ENCODE measurements at places on chromosomes 7 and 10.

DNA sequence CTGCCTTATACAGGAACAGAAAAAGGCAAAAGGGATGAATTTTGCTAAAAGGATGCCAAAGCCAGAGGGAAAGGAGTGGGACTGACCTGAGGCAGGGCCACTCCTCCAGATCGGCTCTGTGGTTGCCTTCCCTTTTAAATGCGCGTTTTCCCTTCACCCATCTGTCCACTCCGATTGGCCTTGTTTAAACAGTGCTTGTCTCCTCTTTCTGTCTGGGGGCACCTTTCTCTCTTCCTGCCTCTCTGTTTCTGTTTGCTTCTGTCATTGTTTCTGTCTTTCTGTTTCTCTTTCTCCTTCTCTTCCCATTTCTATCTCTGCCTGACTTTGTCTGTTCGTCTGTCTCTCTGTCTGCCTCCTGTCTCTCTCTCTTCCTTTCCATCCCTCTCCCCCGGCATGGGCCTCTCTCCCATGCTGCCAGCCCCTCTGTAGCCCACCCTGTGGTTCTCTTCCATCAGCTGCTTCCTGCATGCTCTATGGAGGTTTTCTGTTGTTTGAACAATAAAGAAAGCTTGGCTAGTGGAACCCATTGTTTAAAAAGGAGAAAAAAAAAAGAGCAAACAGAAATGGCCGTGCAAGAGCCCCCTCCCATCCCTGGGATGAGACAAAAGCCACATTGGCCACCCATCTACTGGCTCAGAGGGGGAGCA is 29.5 kb upstream of the HSPB1 start:
- peak; percentile 60 for DNase-seq

DNA sequence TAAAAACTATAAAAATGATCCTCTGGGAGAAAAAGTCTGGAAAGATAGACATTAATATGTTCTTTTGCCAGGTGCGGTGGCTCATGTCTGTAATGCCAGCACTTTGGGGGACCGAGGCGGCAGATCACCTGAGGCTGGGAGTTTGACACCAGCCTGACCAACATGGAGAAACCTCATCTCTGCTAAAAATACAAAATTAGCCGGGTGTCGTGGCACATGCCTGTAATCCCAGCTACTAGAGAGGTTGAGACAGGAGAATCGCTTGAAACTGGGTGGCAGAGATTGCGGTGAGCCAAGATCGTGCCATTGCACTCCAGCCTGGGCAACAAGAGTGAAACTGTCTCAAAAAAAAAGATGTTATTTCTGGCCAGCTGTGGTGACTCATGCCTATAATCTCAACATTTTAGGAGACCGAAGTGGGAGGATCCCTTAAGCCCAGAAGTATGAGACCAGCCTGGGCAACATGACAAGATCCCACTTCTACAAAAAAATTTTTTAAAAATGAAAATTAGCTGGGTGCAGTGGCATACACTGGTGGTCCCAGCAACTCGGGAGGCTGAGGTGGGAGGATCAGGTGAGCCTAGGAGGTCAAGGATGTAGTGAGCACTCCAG is 101.9 kb upstream of the LRRN3 start:
- no peak for DNase-seq

DNA sequence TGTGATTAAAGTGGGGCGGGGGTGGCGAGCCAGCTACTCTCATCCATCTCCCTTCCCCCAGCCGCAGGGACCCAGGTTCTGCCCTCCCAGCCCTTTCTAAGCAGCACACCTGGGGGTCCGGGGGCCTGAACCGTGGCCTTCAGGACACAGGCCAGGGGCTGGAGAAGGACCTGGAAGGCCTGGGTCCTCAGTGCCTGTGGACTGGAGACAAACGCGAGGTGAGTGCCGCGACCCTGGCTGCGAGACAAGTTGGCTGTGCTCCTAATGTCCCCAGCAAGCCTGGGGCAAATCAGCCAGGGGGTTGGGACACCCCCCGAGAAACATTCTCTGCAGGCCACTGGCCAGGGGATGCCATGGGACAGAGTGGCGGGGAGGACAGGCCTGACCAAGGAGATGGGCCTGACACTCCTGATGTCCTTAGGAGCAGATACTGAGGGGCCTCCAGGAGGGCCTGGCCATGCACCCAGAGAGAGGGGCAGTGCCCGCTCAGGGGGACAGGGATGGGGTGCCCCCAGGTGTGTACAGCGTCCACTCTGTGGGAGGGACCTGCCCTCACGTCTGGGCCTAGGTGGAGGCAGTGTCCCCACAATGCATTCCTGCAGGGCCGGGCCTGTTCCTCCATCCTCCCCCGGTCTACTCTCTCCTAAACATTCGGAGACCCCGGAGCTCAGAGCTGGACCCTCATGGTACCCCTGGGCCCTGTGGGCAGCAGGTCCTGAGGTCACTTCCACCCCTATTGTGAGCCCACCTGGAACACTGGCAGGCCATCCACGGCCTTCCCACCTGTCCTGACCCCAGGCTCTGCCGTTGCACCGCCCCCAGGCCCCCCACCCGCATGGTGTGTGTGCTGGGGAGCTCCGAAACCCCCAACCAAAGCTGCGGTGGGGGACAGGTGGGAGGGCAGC is 13.1 kb downstream of the BRAT1 start:
- no peak for DNase-seq

- no peak for DNase-seq
Observed at GRCh38 chr10:91759581-91759986, 38.6 kb upstream of the TNKS2 start.

GRCh38 chr10:112313911-112314310 is 30.7 kb downstream of the TECTB start:
- no peak for DNase-seq

- DNase-seq, result no peak
Observed at GRCh38 chr10:103732339-103733044, 122.9 kb downstream of the SH3PXD2A start.

DNA sequence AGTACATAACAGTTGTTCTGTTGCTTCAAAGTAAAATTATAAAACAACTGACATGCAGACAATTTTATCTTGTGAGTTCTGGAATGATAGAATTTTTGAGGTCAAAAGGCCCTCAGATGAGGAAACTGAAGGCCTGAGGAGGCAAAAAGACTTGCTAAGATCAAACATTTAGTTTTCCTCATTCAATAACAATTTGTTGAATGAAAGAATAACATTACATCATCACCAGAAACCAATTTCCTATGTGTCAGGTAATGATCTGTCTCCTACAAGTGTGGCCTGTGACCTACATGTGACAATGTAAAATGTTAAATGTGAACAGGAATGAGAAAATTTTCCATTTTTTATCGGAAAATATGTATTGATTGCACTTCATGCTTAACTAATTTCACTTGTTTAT is 16.6 kb upstream of the ASB4 start:
- DNase-seq, result no peak

- no peak for DNase-seq
Observed at GRCh38 chr10:29160150-29160617, 128.7 kb upstream of the LYZL1 start.

DNA sequence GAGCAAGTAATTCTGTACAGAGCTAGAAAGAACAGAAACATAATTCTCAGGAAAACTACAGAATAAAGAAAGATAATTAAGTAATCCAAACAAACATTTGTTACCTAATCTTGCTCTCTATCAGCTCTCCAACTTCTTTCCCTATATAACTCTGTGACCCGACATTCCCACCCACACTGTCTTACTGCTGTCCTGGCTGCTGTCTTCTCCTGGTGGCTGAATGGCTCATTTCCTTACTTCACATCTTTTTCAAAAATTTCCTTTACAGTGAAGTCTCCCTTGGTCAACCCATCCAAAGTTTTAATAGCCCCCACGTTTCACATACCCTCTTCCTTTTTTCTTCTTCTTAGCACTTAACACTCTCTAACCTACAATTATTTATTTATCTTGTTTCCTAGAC is 64.0 kb downstream of the HYCC1 start:
- no peak for DNase-seq

DNA sequence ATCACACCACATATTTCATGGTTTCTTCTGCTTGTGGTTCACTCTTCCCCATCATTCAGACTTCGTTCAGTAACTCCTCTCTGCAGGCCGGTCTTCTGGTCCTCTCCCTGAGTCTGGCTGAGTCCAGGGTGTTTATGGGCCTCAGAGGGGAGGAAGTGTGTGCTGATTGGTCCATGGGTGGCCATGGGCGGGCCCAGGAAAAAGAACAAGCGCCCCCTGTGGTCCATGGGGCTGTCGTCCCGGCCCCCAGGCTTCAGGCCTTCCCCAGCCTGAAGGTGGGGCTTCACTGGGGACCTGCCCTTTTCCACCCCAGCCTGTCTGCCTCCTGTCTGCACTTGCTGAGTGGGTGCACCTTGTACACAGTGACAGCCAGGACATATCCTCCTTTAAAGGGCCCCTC is 123.7 kb downstream of the VIPR2 start:
- no peak for DNase-seq

GRCh38 chr10:72184156-72184555 is 31.7 kb upstream of the ANAPC16 start:
- no peak for DNase-seq

DNA sequence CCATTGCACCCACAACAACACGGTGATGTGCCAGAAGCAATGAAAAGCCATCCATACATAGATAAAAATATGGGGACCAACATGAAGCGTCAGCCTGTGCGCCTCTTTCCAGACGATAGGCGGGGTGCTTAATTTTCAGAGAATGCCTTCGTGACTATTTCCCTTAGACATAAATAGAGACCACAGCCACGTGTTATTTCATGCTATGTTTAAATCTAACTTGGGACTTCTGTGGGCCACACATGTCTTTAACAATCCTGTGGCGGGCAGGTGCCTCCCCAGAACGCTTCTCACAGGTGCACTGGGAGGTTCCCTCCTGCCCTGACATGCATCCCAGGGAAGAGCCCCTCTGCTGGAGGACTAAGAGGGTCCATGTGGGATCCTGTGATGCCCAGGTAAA is 259.7 kb downstream of the ADARB2 start:
- DNase-seq, result no peak

DNA sequence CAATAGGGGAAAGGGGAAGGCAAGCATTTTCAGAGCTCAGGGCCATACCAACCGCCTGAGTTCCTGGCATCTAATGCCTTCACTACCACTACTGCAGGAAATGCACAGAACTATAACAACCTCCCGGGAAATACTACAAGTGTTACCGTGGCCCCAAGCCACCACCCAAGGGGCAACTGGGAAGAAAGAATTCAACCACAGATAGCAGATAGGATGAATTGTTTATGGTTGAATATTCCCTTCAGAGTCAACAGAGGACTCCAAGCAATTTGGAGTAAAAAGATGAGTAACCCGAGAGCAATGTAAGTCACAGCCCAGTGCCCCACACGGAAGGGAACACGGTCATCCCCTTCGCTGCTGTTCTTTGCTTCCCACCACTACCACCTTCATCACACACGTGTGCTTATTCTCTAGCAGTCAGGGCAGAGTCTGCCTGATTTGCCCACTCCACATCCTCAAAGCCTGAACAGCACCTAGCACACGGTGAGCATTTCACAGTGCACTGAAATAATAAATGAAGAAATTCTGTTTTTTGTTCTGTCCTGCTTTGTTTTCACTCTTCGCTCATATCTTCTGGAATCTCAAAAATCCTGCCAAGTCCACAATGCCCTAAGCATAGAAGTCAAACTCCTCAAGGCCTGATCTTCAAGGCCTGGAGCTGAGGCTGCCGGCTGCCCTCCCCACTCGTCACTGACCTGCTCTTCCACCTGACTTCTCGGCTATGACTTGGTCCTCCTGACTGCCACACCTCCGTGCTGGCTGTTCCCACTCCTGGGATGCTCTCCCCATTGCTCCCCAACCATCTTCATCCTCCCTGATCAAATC is 221.1 kb downstream of the KCNMA1 start:
- no peak for DNase-seq

DNA sequence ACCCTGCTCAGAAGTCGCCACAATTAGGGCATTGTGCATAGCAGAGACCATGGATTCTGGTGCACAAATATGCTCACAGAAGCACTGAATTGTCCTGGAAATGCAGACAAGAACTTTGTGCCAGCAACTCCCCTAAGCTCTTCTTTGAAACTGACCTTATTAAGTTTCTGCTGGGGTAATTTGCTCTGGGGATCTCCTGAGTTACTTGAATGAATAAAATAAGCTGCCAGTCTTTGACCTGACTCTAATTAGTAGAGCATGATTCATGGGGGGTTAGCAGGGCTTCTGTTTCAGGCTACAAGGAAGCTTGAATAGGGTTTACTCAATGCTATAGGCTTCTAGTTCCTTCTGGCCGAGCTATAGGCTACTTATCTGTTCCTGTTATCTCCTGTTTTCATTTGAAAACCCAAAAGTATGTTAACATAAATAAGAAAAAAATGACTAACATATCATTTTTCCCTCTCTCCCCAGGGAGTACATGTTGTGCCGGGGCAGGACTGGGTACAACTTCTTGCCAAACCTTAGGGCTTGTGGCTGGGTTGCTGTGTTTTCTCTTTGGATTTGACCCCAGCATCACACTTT is 169.0 kb upstream of the TMEM229A start:
- no peak for DNase-seq

DNA sequence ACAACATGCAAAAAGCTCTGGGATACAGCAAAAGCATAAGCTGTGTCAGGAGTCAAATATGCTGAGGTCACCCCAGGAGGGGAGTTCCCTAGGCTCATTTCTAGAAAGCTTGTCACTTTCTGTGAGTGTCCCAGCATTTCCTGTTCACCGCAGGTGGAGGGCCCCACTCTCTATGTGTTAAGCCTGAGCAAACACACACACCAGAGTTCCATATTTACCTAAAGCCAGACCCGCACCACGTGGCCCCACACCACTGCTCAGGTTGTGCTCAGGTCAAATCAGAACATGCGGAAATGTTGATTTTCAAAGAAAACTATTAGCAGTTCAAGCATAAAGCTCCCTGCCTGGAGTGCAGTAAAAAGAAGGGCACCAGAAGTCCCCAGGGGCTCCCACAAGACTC is 259.6 kb upstream of the PPP2R2D start:
- DNase-seq, result peak; percentile 77

GRCh38 chr10:130138479-130138866 is 2.3 kb downstream of the GLRX3 start:
- DNase-seq, result no peak

GRCh38 chr10:111104811-111105210 is 28.0 kb downstream of the ADRA2A start:
- no peak for DNase-seq

GRCh38 chr7:20287317-20287716 is 43.4 kb upstream of the ITGB8 start:
- DNase-seq, result no peak

DNA sequence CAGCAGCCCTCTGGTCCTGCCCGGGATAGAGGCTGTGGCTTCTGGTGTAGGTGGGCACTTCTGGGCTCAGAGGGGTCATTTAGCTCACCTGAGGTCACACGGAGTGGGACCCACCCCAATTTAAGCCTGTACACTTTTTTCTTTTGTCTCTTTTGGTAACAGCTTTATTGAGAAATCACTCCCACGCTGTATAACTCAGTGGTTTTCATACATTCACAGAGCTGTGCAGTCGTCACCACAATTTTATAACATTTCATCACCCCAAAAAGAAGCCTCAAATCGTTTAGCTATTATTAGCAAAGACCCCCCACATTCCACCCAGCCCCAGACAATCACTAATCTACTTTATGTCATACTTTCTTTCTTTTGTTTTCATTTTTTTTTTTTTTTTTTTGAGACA is 62.3 kb downstream of the LHPP start:
- DNase-seq, result no peak

- no peak for DNase-seq
Observed at GRCh38 chr10:125591886-125592285, 91.1 kb downstream of the TEX36 start.
